ENCODE measurements at places on chromosomes 2 and 18.

- no peak for DNase-seq
Observed at GRCh38 chr2:184938221-184938985, 340.1 kb downstream of the ZNF804A start.

DNA sequence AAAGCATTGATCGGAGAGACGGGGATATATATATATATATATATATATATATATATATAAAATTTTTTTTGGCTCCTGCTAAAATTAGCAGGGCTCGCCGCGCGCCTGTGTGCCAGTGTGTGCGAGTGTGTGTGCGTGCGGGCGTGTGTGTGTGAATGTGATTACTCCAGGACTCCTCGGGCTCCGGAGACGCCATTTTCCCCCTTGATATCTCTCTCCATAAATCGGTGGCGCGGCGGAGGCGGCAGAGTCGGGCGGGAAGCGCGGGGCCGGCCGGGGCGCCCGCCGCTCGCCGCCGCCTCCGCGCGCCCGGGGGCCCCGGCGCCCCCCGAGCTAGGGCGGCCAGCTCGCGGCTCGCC lies 795 bp upstream of the SETBP1 start:
- DNase-seq, result peak; percentile 42

- peak; percentile 59 for DNase-seq
Observed at GRCh38 chr18:76686737-76687231, 135.6 kb upstream of the ZNF236 start.

DNA sequence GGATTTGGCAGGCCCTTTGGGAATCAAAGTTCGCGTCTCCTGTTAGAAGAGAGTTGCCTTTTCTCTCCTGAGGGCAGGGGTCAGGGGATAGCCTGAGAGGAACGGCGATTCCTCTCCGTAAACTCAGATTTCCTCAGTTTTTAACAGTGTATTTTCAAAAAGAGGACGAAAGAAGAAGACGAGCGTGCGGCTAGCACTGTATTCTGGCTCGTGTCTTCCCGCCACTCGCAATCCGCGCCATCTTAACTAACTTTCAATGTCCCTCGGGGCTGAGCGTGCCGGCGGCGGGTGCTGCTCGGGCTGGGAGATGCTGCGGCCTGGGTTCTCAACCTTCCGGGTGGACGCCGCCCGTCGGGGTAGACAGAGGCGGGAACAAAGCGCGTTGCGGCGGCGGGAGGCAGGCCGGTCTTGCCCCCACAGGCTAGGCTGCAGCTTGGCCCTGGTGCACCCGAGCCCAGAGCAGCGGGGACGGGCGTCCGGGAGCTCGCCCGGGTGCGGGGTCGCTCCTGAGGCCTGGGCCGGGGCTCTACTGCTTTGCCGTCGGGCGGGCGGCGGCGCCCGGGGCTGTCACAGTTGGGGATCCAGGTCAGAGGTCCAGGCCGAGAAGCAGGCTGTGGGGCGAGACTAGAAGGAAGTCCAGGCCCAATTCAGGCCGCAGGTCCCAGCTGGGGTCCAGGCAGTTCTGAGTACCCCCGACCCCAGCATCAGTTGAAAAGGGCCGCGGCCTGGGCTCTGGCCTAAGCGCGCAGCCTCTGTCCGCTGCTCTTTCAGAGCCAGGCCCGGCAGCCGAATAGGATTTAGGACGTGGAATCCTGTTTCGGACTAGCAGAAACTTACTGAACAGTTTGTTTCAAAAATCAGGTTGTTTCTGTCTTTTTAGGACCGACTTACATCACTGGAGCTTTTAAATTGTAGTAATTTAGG lies 11.8 kb downstream of the TBR1 start:
- peak; percentile 48 for DNase-seq

Measured in H9 (cell line).